Activated T-helper 17 cell treated with anti-CD3 and anti-CD28 coated beads, Interleukin-2, amount 50 U/mL, for 72 hours (primary cell): ENCODE measurements at places on chromosomes 1 and 21.

- H3K4me1 ChIP-seq = no peaks in the 10 kb centered on the region
- H3K27me3 ChIP-seq = peaks cover 9% of the 10 kb centered on the region
- ATAC-seq = no peak
- H3K4me3 ChIP-seq = no peak overlapping the region
Measured at GRCh38 chr21:43590194-43590593, 69.1 kb downstream of the HSF2BP start.

- no peak overlapping the region for H3K27ac ChIP-seq
- H3K27me3 ChIP-seq = no peaks in the 10 kb centered on the region
- no peak for ATAC-seq
- H3K4me1 ChIP-seq = peaks cover 3% of the 10 kb centered on the region
- no peak overlapping the region for H3K4me3 ChIP-seq
- peaks cover 30% of the 10 kb centered on the region for H3K36me3 ChIP-seq
Measured at GRCh38 chr21:44398499-44398898, 45.1 kb downstream of the TRPM2 start.

DNA sequence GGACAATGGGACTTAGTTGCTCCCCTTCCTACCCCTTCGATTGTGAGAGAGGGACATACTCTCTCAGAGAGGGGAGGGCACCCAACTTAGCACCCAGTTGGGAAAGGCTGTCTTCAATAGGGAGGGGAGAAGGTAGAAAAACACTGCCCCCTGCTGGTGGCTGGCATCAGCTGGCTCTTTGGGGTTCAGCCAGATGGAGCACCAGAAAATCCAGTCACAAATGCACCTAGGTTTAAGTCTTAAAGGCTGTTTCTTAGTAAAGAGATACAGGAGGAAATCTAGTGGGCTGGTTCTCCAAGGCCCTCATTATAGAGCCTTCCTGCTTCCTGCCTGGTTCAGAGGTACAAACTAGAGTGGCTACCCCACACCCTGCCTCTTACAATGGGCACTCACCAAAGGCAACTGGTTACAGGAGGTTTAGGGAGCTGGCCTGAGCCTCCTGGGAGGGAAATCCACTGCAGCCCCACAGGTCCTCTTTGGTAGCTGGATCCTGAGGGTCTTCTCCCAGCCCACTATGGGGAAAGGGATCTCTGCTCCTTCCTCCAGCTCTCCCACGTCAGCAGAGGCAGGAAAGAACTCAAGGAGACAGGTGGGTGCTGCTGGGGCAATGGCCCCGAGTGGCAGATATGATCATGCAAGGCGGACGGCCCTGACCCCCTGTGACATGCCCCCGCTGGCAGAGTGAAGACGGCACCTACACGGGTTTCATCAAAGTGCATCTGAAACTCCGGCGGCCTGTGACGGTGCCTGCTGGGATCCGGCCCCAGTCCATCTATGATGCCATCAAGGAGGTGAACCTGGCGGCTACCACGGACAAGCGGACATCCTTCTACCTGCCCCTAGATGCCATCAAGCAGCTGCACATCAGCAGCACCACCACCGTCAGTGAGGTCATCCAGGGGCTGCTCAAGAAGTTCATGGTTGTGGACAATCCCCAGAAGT lies 28.3 kb downstream of the EIF2D start:
- H3K36me3 ChIP-seq = peaks cover 100% of the 10 kb centered on the region
- H3K27ac ChIP-seq = peak overlapping the region; percentile 100
- no peaks in the 10 kb centered on the region for H3K27me3 ChIP-seq
- peaks cover 77% of the 10 kb centered on the region for H3K4me1 ChIP-seq
- peak overlapping the region; percentile 84 for H3K4me3 ChIP-seq

GRCh38 chr1:183773482-183774274 lies 31.2 kb upstream of the RGL1 start:
- H3K36me3 ChIP-seq = no peaks in the 10 kb centered on the region
- H3K27ac ChIP-seq = no peak overlapping the region
- H3K4me3 ChIP-seq = no peak overlapping the region

- no peaks in the 10 kb centered on the region for H3K27me3 ChIP-seq
- no peak for ATAC-seq
Measured at GRCh38 chr1:157135070-157135469, 3.1 kb downstream of the ETV3 start.

DNA sequence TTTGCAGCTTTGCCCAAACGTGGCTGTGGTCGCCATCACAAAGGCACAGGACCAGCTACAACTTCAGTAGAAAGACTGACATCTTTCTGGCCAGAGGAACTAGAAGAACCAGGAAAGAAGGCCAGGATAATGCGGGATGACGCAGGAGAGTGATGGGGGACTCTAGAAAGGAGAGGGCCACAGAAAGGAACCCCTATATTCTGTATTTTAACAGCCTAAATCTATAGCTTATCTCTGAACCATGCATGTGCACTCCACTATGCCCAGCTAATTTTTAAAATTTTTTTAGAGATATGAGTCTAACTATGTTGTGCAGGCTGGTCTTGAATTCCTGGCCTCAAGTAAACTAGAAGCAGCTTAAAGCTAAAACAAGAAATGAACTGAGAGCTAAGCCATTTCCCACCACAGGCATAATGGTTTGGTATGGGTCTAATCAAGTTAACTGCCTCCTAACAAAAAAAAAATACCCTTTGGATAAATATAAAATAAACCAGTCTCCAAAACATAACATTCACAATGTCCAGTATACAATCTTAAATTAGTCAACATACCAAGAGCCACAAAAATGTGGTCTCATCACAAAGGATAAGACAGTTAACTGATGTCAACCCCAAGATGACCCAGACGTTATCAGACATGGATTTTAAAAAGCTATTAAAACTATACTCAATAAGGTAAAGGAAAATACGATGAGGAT lies 18.0 kb downstream of the LTN1 start:
- peaks cover 99% of the 10 kb centered on the region for H3K36me3 ChIP-seq
- no peak overlapping the region for H3K4me3 ChIP-seq
- H3K4me1 ChIP-seq = peaks cover 6% of the 10 kb centered on the region
- no peak overlapping the region for H3K27ac ChIP-seq

DNA sequence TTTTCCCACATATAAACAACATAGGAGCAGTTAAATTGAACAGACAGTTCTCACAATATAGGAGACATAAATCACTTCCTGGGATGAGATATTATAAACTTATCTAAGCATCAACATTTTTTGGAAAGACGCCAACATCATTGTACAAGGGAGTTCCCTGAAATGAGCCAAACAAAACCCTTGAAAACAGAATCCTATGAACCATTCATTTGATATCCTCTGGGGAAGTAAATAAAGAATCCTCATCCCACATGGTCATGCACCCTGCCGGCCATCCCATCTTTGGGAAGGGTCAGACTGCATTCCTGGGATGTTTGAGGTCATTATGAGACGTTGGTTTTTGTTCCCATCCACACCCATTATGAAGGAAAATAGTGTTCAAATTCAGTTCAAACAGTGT lies 111.8 kb upstream of the USP25 start:
- no peak overlapping the region for H3K27ac ChIP-seq
- no peak overlapping the region for H3K4me3 ChIP-seq
- ATAC-seq = no peak
- H3K36me3 ChIP-seq = no peaks in the 10 kb centered on the region
- H3K27me3 ChIP-seq = no peaks in the 10 kb centered on the region

- H3K4me3 ChIP-seq = no peak overlapping the region
- H3K27ac ChIP-seq = no peak overlapping the region
- H3K4me1 ChIP-seq = peaks cover 9% of the 10 kb centered on the region
- peaks cover 4% of the 10 kb centered on the region for H3K27me3 ChIP-seq
- no peaks in the 10 kb centered on the region for H3K36me3 ChIP-seq
- ATAC-seq = no peak
Measured at GRCh38 chr21:46092026-46092764, 5.7 kb upstream of the COL6A2 start.

- H3K27me3 ChIP-seq = peaks cover 39% of the 10 kb centered on the region
- ATAC-seq = no peak
- peak overlapping the region; percentile 31 for H3K4me3 ChIP-seq
- H3K27ac ChIP-seq = no peak overlapping the region
Measured at GRCh38 chr1:36126005-36126716, 1.1 kb upstream of the COL8A2 start.

GRCh38 chr1:18178111-18178510 lies 70.5 kb downstream of the IGSF21 start:
- no peak overlapping the region for H3K27ac ChIP-seq
- ATAC-seq = no peak
- no peak overlapping the region for H3K4me3 ChIP-seq
- H3K27me3 ChIP-seq = peaks cover 32% of the 10 kb centered on the region
- H3K36me3 ChIP-seq = no peaks in the 10 kb centered on the region
- H3K4me1 ChIP-seq = no peaks in the 10 kb centered on the region

GRCh38 chr21:41776778-41777177 lies 9.9 kb upstream of the RIPK4 start:
- H3K4me3 ChIP-seq = no peak overlapping the region
- no peak overlapping the region for H3K27ac ChIP-seq
- ATAC-seq = no peak
- H3K27me3 ChIP-seq = peaks cover 59% of the 10 kb centered on the region
- no peaks in the 10 kb centered on the region for H3K36me3 ChIP-seq

DNA sequence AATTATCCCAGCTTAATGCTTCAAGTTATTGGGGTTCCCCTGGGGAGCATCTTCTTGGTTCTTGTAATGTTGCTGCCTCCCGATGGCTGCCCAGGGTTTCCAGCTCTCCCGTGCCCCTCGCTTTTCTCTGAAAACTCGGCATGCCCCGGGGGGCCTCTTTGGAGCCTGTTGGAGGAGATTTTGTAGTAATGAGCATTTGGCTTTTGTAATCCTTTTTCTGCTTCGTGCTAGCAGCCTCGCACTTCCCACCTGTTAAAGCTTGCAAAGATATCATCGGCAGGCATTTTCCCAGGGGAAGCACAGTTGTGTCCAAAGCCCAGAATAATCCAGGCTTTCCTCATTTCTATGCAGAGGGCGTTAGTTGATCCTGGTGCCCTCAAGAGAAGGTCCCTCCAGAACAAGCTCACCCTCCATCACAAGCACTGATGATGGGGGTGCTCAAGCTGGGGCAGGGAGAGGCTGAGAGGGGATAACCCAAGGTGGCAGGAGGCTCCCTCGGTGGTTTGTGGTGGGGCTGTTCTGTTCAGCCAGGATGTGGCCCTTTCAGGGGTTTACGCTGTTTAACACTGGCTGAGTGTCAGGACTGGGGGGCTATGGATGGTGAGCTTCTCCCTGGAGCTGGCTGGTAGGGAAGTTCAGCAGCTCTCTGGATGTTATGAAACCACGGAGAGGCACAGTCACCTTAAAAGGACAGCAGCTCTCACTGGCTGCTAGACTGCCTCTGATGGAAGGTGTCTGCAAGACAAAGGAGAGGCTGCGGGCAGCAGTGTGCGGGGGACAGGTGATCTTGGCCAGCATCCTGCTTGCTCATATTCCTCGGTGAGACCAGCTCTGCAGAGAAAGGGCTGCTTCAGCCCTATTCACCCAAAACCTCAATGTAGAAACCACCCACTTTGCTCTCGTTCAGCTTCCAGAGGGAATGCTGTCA lies 477.1 kb upstream of the VAMP3 start:
- no peak overlapping the region for H3K27ac ChIP-seq
- no peaks in the 10 kb centered on the region for H3K4me1 ChIP-seq
- no peak overlapping the region for H3K4me3 ChIP-seq
- peaks cover 14% of the 10 kb centered on the region for H3K27me3 ChIP-seq
- ATAC-seq = no peak

- H3K27me3 ChIP-seq = peaks cover 11% of the 10 kb centered on the region
- H3K36me3 ChIP-seq = no peaks in the 10 kb centered on the region
- H3K4me1 ChIP-seq = no peaks in the 10 kb centered on the region
- no peak overlapping the region for H3K27ac ChIP-seq
- no peak for ATAC-seq
Measured at GRCh38 chr1:56712150-56712549, 67.0 kb downstream of the PRKAA2 start.

DNA sequence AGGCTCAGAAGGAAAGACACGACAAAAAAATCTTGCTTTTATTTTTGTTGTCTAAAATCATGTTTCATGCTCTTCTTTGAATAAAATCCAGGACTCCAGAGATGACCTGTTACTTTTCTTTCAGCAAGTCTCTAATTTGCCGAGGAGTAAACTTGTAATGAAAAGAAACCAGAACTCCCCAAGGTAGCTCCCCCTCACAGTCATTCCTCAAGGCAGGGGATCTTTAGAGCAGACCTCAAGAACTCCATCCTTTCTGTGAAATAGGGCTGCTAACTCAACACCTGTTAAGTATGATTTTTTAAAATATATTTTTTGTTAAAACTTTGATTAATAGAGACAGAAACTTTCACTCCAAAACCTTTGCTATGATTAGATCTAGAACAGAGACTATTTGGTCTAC lies 82.7 kb upstream of the ABCD3 start:
- no peak for ATAC-seq
- no peak overlapping the region for H3K27ac ChIP-seq
- peaks cover 21% of the 10 kb centered on the region for H3K27me3 ChIP-seq
- H3K36me3 ChIP-seq = no peaks in the 10 kb centered on the region
- H3K4me1 ChIP-seq = peaks cover under 1% of the 10 kb centered on the region
- H3K4me3 ChIP-seq = no peak overlapping the region

DNA sequence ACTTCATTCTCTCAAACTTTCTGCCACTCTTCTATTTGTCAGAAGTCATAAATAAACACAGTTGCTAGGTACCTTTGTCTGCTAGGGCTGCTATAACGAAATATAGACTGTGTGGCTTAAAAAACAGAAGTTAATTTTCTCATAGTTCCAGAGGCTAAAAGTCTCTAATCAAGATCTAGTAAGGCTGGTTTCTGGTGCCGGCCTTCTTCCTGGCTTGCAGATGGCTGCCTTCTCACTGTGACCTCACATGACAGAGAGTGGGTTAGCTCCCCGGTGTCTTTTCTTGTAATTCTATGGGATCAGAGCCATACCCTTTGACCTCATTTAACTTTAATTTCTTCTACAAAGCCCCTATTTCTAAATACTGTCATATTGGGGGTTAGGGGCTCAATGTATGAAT lies 5.9 kb downstream of the PDC start:
- no peaks in the 10 kb centered on the region for H3K4me1 ChIP-seq
- no peak overlapping the region for H3K4me3 ChIP-seq
- no peak for ATAC-seq
- H3K27ac ChIP-seq = no peak overlapping the region

DNA sequence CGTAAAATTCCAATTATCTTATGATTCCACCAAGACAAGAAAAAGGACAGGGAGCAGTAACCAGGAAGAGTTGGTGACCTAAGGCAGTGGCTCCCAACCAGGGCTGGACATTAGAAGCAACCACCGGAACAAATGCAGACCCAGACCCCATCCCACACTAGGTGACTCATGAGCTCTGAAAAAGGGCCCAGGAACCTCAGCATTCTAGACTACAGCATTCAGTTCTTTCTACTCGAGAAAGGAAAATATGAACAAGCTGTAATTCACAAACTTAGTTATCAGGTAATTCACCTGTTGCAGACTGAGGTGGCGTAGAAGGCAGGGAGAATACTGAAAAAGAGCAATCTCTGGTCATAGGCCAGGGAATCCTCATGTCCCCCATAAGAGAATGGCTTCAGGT lies 138.4 kb upstream of the KRTAP19-8 start:
- no peaks in the 10 kb centered on the region for H3K27me3 ChIP-seq
- peak overlapping the region; percentile 37 for H3K27ac ChIP-seq
- peak overlapping the region; percentile 80 for H3K4me3 ChIP-seq
- H3K36me3 ChIP-seq = peaks cover 98% of the 10 kb centered on the region

DNA sequence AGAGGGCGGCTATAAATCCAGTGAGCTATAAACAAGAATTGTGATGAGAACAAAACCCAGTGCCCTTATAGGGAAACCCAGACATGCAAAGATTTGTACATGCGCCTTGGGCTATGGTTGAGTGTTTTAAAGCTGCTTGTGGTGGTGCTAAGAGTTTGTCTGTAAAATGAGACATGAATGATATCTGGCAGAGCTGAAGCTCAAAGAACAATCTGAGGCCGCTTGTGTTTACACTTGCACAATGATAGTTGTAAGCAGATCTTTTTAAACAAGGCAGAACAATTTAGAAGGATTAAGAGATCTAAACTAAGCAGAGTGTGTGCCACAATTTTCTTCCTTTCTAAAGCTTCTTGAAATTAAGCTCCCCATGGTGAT lies 80.4 kb upstream of the ADAMTS5 start:
- no peak overlapping the region for H3K4me3 ChIP-seq
- H3K27me3 ChIP-seq = peaks cover 3% of the 10 kb centered on the region
- no peaks in the 10 kb centered on the region for H3K36me3 ChIP-seq
- H3K4me1 ChIP-seq = no peaks in the 10 kb centered on the region
